Aorta (tissue), 5 donors: ENCODE measurements at places on chromosomes 13 and 19. TPM values are rescaled to one million over a fixed set of nuclear protein-coding genes. Genes with fewer than 3 reads are reported as not detected.

KLC3 gene
- not detected for total RNA-seq

ACER1 gene
- total RNA-seq, result not detected

- H3K36me3 ChIP-seq, result no peaks in the 10 kb centered on the region
- H3K27me3 ChIP-seq, result no peaks in the 10 kb centered on the region
- no peak overlapping the region for H3K4me3 ChIP-seq
- peak; percentile 90 for DNase-seq
- no peak overlapping the region for H3K27ac ChIP-seq
- H3K4me1 ChIP-seq, result no peaks in the 10 kb centered on the region
These were observed 9.8 kb upstream of the ZNF627 start for GRCh38 chr19:11587302-11587974.

DNA sequence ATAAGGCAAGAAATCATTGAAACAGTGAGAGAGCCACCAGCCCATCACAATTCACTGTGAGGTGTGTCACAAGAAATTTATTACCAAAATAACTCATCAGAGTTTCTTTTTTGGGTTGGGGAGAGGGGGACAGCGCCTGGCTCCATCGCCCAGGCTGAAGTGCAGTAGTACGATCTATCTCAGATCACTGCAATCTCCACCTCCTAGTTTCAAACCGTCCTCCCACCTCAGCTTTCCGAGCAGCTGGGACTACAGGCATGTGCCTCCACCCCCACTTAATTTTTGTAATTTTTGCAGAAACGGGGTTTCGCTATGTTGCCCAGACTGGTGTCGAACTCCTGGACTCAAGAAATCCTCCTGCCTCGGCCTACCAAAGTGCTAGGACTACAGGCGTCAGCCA is 3.6 kb downstream of the IFNL1 start:
- H3K4me3 ChIP-seq, result no peak overlapping the region
- no peaks in the 10 kb centered on the region for H3K36me3 ChIP-seq
- no peaks in the 10 kb centered on the region for H3K4me1 ChIP-seq
- H3K27me3 ChIP-seq, result no peaks in the 10 kb centered on the region
- peak; percentile 14 for DNase-seq

DNA sequence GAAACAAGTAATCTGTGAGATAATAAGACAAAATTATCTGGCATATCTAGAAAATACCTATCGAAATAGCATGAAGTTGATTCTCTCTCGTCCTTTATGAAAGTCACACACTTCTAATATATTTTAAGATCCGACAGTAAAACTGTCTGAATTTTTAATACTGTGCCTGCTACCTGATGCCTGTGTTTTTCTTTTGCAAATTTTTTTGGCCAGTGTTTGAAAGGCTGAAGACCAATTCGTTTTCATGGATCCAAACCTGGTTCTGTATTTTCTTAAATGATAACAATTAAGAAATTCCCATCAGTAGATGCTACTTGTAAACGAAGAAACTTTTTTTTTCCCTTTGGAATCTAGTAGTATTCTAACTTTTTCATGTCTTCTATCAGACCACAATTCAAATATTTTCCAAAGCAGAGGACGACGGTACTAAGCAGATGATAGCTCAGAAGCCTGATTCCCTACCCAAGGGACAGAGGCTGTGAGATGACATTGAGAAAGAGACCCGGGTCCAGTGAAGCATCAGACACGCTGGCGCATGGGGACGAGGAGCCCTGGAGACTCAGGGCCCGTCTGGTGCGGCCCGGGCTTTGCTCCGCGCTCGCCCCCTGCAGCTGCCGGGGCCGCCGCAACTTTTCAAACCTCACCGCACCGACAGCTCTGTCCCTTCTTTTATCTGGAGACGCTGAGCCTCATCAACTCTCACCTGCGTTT is 49.5 kb upstream of the PABPC3 start:
- peaks cover 2% of the 10 kb centered on the region for H3K27me3 ChIP-seq
- no peaks in the 10 kb centered on the region for H3K36me3 ChIP-seq
- peak overlapping the region; percentile 21 for H3K4me3 ChIP-seq
- H3K27ac ChIP-seq, result no peak overlapping the region
